ENCODE measurements at places on chromosomes 1 and 21. TPM values are rescaled to one million over a fixed set of nuclear protein-coding genes. Genes with fewer than 3 reads are reported as not detected.

GRCh38 chr1:202713110-202713509 lies 2.9 kb upstream of the SYT2 start:
- DNase-seq, result no peak

The HTR6 gene
- not detected for total RNA-seq

GRCh38 chr1:177054542-177054941 lies 110.0 kb downstream of the ASTN1 start:
- no peak for DNase-seq

DNA sequence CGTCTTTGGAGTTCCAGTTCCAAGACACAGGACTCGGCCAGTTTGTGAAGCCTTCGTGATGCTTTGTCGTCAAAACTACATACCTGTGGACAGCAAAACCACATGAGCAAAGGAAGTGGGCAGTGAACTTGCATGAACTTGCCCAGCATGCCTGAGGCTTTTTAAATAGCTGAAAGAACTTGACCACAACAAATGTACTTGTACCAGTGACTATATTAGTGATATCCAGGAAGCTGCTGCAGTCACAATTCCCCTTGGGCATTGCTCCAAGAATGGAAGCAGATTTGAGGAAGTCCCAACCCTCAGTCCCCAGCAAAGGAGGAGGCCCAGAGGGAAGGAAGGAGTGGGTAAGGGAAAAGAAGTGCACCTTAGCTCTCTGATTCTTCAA lies 2.6 kb downstream of the FUCA1 start:
- no peak for DNase-seq

DNA sequence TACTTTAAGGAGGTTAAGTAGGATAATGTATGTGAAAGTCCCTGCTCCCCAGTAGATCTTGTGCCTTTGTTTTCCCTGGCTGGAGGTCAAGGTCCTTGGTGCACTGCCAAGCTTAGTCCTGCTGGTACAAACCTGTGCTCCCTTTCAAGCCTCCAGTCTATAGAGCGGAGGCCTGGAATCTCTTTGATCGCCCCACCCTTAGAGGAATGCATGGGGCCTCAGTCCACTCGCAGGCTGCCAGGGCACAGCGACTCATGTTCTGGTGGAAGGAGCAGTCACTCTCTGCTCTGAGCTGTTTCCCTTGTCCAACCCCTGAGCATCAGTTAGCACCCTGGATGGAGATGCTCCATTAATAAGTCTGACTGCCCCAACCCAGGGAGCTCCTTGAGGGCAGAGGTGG lies 121.8 kb downstream of the HMGB4 start:
- DNase-seq, result no peak

- DNase-seq, result no peak
Observed at GRCh38 chr1:67650061-67650460, 34.9 kb upstream of the GADD45A start.

DNA sequence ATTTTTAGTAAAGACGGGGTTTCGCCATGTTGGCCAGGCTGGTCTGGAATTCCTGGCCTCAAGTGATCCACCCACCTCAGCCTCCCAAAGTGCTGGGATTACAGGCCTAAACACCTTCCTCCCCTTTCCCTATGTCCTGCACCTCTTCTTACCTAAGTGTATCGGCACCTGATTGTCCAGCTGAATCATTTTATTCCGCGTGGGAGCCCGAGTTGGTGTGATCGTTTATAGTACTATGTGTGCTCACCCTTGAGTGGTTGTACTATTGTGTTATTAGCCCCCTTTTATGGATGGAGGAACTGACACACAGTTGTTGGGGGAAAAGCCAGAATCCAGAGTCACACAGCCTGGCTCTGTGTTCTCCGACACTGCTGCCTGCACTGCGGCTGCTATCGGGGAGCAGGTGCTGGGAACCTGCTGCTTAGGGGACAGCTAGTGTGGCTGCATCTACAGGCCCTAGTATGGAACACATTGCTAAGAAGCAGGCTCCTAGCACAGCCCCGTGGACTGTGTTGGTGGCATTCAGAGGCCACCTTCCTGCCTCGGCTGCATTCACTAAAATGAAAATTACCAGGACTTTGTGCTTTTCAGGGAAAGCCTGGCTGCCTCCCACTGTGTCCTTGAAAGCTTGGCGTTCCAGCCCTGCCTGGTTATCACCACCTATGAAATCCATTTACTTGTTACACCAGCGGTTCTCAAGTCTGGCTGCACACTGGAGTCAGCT lies 21.6 kb downstream of the ENO1 start:
- no peak for DNase-seq

The TARDBP gene
- total RNA-seq, result 211 TPM

GRCh38 chr1:183512450-183512849 lies 40.2 kb downstream of the SMG7 start:
- DNase-seq, result no peak

The CHI3L2 gene
- 2.3 TPM for total RNA-seq

The MEX3A gene
- 0.84 TPM for total RNA-seq

GRCh38 chr1:25917996-25918395 lies 11.8 kb upstream of the STMN1 start:
- peak; percentile 75 for DNase-seq

DNA sequence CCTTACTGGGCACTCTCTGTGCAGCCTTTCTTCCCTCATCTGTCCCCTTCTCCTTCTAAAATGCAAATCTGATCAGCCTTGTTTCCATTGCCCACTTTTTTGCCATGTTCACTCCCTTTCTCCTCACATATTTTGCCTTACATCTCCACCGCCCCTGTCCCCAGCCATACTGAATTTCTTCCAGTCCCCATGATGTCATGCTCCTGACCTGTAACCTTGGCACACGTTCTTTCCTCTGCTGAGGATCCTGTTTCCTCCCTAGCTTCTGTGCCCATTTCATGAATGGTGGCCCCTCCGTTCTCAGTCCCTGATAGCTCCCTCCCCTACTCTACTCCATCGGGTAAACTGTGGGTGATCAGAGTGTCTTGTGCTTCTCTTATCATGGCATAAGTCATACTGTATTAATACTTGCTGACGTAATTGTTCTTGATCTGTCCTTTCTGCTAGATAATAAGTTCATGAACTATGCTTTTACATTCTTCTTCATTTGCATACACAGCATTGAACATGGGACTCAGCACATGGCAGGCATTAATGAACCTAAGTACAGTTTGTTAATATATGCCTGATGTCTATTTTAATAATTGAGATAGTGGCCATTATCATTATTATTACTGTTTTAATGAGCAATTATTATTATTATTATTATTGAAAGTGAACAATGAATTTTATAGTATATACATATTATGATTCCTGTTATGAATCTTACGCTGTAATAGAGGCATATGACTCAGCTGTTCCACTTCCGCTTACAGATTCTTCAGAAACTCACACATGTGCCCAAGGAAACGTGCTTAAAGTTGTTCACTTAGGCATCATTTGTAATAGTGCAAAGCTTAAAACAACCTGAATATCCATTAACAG lies 28.5 kb downstream of the MAP3K21 start:
- DNase-seq, result no peak

DNA sequence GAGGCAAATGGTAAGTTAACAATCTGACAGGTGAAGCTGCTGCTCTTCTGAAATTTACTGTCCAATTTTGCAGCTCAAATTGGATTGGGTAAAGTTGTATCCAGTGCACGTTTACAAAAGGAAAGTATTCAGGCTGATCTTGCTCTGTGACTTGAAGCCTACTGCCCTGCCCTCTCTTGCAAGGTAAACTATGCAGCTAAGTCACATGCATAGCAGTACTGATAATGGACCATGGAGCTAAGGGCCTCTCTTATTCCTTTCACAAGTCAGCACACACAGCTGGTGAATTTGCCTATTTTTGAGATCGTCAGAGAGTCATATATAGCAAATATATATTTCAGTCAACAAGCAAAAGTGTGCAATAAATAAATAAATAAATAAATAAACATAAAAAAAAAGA lies 23.2 kb downstream of the XCL1 start:
- DNase-seq, result no peak

DNA sequence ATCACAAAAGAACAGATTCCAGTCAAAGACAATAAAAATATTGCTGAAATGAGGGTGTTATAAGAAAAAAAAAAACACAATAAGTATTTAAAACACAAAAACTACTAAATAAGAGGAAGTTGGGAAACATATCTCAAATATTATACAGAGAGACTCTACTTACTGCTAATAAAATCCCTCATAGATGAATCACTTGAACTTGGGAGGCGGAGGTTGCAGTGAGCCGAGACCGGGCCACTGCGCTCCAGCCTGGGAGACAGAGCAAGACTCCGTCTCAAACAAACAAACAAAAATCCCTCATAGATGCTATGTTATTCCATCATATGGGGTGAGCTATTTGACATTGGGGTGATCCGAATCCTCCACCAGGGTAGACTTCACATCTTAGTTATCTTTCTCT lies 48.0 kb upstream of the ZNF281 start:
- DNase-seq, result no peak

The HAPLN2 gene
- not detected for total RNA-seq

DNA sequence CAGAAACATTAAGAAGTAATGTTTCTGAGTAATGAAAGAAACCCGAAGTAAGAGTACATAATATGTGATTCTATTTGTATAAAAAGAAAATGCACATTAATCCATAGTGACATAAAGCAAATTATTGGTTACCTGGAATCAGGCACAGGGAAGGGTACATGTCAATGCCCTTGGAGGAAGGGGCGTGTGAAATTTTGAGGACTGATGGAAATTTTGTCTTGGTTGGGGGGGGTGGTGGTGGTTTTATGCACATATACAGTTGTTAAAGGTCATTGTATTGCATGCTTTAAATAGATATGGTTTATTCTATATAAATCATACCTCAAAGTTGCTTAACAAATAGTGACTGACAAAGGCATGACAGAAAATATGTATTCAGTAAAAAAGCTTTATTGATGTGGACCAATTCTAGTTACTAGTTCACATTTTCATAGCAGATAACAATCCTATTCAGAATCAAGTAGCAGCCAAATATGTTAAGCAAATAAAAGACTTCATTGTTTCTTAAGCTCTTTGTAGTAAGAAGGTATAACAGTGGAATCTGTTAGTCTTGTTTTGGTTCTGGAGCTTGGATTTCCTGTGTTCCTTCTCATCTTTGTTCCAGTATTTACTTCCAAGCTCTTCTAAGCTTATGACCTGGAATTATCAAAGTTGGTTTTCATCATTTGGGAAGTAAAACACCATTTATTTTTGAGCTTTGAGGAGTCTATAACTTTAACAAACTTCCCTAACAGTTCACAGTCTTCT lies 15.1 kb downstream of the BACH1 start:
- DNase-seq, result no peak

- DNase-seq, result no peak
Observed at GRCh38 chr1:193694741-193695140, 508.3 kb upstream of the B3GALT2 start.

The FCER1G gene
- 0.63 TPM for total RNA-seq
